Mucosa of descending colon (tissue), 3 donors: ENCODE measurements at places on chromosomes 7 and 10.

GRCh38 chr7:142319970-142320369, 62.1 kb upstream of the PRSS58 start:
- no peak for DNase-seq

- DNase-seq = no peak
Measured at GRCh38 chr7:98296833-98297232, 15.3 kb downstream of the BRI3 start.

- no peak for DNase-seq
Measured at GRCh38 chr10:27663621-27664020, 82.0 kb downstream of the MKX start.

- no peak for DNase-seq
Measured at GRCh38 chr7:113775804-113776203, 143.0 kb downstream of the PPP1R3A start.

DNA sequence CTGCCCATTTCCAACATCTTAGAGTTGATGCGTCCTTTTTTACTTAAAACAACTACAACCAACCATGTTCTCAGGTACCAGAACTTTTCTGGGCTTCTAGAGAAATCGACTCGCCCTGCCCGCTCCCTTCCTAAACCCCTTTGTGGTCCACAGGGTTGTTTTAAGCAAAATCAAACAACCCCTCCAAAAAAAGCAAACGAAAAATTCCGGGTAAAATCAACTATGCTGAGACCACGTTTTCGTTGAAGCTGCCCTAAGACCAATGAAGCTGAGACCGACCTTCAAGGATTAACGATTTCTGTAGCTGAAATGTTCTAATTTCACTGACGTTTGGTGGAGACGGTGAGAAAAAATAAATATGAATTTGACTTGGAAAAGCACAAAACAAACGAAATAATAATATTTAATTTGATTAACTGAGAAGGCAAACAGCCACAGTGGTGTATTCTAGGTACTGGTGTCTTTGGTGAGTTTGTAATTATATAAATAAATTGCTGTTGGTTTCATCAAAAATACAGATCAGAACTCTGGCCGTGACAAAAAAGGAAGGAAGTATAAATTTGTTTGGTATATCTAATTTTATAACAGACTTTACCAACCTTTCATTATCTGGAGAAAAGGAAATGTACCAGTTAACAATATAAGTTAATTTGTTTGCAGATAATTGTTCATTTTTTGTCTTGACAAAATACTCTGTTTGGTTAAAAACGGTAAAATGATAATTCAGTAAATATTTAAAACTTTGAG, 4.7 kb upstream of the IGF2BP3 start:
- DNase-seq = no peak

- no peak for DNase-seq
Measured at GRCh38 chr10:33627611-33628010, 293.1 kb upstream of the NRP1 start.

GRCh38 chr10:10658172-10658785, 359.4 kb upstream of the CELF2 start:
- DNase-seq = no peak

DNA sequence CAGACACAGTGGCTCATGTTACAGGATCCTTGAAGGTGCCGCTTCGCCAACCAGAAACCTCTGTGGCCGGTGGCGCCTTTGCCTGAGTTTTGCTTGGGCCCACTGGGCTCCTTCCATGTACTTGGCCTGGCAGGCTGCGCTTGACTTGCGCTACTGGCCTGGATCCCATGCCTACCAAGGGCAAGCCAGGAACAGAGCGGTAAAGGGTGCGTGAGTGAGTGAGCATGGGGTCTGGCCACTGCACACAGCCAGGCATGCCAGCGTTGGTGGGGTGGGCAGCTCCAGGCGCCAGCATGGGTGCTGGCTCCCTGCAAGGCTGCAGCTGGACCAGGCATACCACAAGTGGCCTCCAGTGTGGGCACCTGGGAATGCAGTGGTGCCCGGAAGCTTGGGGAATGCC, 16.3 kb upstream of the TSPAN15 start:
- DNase-seq = no peak

- no peak for DNase-seq
Measured at GRCh38 chr7:6831018-6831725, 5.1 kb upstream of the CCZ1B start.

DNA sequence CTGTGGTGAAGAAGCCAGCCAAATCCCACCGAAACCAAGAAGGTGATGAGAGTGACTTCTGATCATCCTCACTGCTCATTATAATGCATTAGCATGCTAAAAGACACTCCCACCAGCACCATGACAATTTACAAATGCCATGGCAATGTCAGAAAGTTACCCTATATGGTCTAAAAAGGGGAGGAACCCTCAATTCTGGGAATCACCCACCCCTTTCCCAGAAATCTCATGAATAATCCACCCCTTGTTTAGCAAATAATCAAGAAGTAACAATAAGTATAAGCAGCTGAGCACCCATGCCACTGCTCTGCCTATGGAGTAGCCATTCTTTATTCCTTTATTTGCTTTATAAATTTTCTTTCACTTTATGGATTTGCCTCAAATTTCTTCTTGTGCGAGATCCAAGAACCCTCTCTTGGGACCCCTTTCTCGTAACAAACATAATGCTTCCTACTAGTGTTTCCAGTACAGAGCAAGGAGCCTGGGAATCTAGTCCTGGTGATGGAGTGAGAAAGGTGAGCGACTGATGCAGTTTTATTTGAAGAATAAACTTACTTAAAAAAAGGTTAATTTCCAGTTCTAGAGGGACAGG, 18.4 kb upstream of the EXOC6 start:
- DNase-seq = no peak

DNA sequence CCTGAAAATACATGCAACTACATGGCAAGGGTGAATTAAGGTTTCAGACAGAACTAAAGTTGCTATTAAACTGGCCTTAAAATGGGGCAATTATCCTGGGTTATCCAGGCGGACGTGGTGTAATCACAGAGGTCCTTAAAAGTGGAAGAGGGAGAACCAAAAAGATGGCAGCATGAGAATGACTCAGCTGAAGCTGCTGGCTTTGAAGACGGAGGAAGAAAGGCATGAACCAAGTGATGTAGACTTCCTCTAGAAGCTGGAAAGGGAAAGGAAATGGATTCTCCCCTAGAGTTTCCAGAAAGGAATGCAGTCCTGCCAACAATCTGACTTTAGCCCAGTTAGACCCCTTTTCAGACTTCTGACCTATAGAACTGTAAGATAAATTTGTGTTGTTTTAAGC, 27.0 kb upstream of the UBN2 start:
- no peak for DNase-seq

DNA sequence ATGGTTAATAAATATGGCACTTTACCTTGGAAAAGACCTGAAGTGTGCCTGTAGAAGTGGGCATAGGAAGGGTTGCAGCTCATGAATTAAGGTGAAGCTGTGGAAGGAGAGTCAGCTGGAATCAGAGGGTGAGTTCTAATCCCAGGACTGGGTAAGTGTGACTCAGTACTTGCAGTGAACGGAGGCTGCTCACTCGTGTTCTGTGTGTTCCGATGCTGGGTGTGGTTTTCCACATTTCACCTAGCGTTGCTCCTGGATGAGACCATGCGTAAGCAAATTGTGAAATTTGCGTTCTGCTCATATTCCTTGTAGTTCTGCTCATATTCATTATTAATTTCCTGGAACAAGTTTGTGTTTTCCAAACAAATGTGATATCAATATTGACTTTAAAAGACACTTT, 22.4 kb upstream of the TMEM236 start:
- no peak for DNase-seq

DNA sequence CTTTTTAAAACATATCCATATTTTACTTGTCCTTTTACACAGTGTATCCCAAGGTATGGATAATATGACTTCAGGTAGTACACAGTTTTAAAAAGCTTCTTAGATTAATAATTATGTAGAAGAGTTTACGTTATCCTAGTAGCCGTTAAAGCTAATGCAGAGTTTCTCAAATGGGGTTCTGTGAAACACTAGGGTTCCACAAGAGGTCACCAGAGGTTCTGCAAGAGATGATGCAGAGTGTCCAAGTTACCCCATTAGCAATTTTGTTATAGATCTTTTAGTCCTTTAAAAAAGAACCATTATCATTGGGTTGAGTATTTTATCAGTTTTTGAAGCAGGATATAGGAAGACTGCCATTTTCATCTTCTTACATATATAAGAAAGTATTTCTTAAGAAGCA, 298.9 kb upstream of the HPS1 start:
- no peak for DNase-seq

GRCh38 chr7:127935847-127936376, 95.3 kb downstream of the LRRC4 start:
- DNase-seq = no peak

- peak; percentile 92 for DNase-seq
Measured at GRCh38 chr7:92809760-92810573, 26.4 kb downstream of the CDK6 start.

- DNase-seq = no peak
Measured at GRCh38 chr7:103699032-103699431, 253.0 kb upstream of the SLC26A5 start.

DNA sequence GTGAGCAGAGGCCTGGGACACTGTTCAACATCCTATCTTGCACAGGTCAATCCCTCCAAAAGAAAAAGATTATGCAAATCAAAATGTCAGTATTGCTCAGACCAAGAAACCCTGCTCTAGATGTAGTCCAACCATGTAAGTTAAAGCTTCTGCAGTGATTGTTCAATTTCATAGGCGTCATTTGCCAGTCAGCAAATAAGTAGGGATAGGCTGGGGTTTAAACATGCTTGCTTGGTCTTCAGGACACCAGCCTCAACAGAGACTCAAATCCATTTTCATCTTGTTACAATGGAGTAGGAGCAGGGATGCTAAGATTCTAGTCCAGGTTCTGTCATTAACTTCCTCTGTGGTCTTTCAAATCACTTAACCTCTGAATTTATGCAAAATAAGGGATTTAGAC, 89.1 kb downstream of the NRP1 start:
- no peak for DNase-seq

DNA sequence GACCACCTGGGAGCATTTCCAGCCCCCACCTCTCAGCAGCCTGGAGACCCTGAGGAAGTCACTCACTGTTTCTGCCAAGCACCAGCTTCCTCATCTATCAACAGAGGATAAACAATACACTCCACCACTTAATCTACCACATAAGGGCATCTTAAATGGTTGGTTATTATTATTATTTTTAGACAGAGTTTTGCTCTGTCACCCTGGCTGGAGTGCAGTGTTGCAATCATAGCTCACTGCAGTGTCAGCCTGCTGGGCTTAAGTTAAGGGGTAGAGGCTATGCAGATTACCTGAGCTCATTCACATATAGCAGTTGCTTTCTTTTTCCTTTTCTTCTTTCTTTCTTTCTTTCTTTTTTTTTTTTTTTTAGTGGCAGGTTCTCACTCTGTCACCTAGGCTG, 59.5 kb upstream of the ELN start:
- no peak for DNase-seq

GRCh38 chr7:38123494-38123893, 54.6 kb upstream of the STARD3NL start:
- DNase-seq = no peak

GRCh38 chr10:59589796-59590195, 119.9 kb downstream of the SLC16A9 start:
- DNase-seq = no peak

DNA sequence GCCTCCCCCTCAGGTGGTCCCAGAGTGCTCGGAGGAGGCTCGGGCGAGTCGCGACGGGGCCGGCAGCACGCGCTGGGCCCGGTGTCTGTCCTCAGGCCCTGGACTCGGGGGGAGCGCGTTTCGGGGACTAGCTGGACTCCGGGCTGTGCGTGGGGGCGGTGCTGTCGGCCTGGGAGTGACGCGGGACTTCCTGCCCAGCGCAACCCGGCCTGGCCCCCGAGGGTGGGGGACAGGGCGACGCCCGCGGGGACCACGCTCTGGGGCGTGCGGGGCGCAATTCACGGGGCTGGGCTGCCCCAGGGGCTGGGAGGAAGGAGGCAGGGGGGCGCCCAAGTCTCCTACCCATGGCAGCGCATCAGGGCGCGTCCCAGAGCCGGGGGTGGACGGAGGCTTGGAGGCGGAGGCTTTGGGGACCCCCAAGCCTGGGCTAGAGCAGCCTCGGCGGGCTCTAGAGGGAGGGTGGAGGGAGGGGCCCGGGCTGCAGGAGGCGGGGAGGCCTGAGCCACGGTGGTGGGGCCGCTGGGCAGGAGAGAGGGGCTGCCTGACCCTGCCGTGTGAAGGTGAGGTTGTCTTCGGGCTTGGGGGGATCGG, 2.3 kb upstream of the VENTX start:
- no peak for DNase-seq

DNA sequence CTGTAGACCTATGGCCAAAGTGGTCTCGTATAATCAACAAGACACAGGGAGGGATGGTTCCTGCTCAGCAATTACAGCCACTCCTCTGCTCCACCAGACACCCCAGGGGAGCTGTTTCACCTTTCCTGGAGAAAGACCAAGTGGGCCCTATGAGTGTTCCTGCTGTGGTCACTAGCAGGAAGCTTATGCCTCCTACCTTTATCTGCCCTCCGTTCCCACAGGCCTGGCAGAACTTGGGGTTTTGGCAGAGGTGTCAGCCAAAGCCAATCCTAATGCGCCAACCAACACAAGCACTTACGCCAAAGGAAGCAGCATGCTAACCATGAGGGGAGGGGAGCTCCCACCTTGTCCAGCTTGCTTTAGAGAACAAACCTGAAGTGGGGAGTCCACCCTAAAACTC, 31.2 kb downstream of the XPNPEP1 start:
- no peak for DNase-seq

DNA sequence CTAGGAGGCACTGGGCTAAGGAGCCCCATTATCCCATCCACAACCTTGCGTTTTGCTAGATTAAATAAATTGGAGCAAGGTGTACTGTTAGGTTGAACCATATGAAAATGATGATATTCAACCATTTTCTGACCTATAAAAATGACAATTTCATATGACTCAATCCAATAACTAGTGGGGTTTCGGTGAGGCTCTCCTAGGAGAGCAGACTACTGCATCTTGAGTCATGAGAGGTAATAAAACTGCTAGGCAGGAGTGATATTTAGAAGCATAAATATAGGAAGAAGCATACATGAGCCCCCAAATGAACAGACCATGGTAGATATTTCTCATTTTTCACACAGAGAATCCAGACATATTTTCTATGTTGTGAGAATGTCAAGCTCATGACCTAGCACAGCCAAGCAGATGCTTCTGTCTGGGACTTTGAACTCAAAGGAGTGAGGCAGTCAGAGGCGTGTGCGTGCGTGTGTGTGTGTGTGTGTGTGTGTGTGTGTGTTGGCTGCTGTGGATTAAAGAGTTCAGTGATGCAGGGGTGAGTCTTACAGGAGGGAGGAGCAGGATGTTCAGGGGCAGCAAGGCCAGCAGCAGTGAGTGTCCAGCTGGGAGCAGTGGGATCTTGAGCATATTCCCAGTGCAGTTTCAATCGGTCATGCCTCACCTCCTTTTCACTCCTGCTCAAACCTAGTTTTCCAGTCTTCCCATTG, 17.8 kb upstream of the WDR11 start:
- no peak for DNase-seq

- DNase-seq = no peak
Measured at GRCh38 chr7:118259115-118259514, 34.6 kb downstream of the ANKRD7 start.

GRCh38 chr7:137937202-137937560, 64.7 kb downstream of the CREB3L2 start:
- DNase-seq = no peak

DNA sequence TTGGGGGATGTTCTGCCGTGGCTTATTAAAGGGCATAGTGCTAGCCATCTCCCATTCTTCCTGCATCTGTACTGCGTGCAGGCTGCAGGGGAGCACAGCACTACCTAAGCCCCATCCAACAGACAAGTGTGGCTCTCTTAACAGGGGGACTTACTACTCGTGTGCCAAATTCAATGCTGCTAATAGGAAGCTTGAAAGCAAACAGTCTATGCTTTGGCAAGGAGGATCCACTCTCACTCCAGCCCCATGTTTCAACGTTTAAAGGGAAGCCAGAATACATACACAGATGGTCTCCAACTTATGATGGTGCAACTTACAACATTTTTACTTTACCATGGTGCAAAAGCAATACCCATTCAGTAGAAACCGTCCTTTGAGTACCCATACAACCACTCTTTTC, 228.0 kb upstream of the C7orf33 start:
- DNase-seq = no peak
